Right kidney (tissue), 9 donors: ENCODE measurements at places on chromosomes 1 and 21.
A peak's percentile ranks its signal among the peaks of the same experiment; 100 is the strongest.

DNA sequence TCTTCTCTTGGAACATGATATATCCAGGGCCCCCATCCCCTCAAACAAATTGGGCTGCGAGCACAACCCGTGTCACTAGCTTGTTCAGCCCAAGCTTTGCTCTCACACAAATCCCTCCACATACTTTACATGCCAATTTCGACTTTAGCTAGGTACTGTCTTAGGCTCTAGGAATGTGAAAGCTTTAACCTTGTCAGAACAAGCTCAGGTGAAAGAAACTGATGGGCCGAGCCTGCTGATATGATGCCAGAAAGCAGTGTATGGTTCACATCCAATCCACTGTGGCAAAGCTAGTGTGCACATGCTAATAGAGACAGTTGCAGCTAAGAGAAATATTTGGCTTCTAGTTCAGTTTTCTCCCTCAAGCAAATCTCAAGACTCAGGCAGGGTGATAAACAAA is 79.5 kb downstream of the TNFSF18 start:
- no peak for DNase-seq

DNA sequence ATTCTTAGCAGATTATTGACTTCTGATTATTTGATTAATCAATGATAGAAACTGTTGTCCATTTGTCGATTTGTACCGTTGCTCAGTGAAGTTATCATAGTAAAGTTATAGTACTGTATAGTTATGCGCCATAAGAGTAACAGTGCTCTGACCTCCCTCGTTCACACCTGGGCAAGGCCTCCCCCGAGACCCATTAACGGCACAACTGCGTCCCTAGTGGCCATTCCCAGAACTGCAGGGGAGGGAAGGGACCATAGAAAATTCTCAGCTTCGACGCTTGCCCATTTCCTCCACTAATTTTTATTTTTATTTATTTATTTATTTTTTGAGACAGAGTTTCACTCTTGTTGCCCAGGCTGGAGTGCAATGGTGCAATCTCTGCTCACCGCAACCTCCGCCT is 334.4 kb downstream of the DSCAM start:
- no peak for DNase-seq

DNA sequence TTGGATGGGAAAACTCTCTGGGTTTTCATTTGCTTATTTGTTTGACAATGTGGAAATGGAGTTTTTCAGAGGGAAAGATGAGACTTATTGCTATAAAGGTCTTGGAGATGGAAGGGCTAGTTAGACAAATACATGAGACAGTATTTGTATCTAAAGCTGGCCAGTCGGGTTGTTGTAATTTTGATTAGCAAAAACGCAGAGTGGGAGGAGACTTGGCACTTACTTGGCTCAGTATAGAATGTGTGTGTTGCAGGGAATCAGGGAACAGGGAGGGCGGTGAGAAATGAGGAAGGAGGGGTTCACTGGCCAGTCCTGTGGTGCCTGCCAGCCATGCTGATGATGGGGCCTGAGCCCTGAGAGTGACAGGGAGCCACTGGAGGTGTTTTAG is 6.0 kb upstream of the FOXE3 start:
- no peak for DNase-seq

- no peak for DNase-seq
Measured at GRCh38 chr21:35529171-35529863, 480.2 kb upstream of the RUNX1 start.

GRCh38 chr21:44872649-44873355 is 688 bp downstream of the PTTG1IP start:
- DNase-seq: peak; percentile 82

GRCh38 chr1:180262628-180263488 is 32.8 kb downstream of the LHX4 start:
- DNase-seq: no peak

GRCh38 chr1:218694636-218695035 is 349.5 kb downstream of the TGFB2 start:
- DNase-seq: no peak

GRCh38 chr1:205283270-205284147 is 38.0 kb downstream of the NUAK2 start:
- no peak for DNase-seq

GRCh38 chr1:160801836-160802580 is 6.0 kb downstream of the LY9 start:
- no peak for DNase-seq

DNA sequence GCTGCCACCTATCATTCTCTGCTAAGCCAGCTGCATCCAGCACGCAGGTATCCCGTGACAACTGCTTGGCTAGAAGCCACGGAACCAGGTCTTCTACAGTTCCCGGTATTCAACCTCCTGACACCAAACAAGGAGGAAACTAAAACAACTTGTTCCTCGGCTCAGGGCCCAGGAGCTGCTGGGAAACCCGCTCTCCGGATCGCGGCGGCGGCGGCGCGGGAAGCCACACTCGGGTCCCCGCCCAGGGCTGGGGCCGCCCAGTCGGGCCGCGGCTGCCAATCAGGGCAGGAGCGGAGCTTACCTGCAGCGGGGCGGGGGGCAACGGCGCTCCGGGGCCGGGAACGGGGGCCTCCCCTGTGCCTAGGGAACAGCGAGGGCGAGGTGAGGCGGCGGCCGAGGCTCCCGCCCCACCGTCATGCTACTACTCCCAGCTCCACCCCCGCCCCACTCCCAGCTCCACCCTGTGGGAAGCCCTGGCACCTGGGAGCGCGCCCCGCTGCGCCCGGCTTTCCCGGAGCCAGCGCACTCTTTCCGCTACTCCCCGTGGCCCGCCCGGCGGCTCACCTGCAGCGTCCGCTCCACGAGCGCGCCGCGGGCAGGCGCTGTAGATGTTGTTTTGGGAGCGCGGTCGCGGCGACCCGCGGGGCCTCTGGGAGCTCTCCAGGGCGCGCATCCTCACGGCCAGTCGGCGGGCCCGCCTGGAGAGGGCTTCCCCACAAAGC is 12.1 kb downstream of the IL24 start:
- peak; percentile 75 for DNase-seq

- DNase-seq: no peak
Measured at GRCh38 chr21:37757606-37758376, 158.5 kb downstream of the KCNJ6 start.
